ENCODE measurements at places on chromosomes 3 and 15.

- DNase-seq = no peak
Measured at GRCh38 chr3:15439476-15439875, 12.1 kb downstream of the EAF1 start.

GRCh38 chr15:29969562-29970401, 113.0 kb upstream of the GOLGA8J start:
- DNase-seq = no peak

- DNase-seq = no peak
Measured at GRCh38 chr3:10982782-10983181, 9.8 kb upstream of the SLC6A1 start.

DNA sequence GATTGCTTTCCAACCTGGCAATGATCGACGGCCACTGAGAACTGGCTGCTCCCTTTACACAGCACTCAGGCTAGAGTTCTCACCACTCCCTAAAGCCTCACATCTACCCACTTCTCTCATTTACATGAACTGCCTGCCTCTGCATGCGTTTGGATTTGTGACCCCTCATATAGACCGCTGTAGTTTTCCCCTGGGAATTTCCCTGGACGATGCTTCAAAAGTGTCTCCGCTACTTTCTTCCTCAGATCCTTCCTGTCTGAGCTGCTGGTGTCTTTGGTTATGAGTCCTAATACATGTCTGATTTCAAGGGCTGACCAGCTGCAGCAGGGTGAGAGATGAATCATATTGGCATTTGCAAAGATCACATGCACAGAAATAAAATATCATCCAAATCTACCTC, 116.7 kb upstream of the ETV5 start:
- no peak for DNase-seq

DNA sequence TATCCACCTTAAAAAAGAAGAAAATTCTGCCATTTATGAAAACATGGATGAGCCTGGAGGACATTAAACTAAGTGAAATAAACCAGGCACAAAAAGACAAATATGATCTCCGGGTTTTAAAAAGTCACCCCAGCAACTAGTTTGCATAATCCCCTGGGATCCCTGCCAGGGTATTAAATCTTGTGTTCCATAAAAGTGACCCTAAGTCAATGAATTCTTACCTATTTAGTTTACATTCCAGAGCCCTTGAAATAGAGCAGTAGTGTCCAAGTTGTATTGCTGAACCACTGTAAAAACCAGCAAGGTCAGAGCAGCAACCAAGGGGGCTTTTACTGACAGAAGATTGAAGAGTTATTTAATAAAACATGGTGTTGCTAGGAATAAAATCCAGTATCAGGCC, 716.8 kb upstream of the BCHE start:
- no peak for DNase-seq

GRCh38 chr3:156797368-156797767, 28.8 kb upstream of the LEKR1 start:
- no peak for DNase-seq

GRCh38 chr3:69566275-69566674, 173.0 kb upstream of the MITF start:
- no peak for DNase-seq

GRCh38 chr3:61812085-61812484, 250.7 kb downstream of the PTPRG start:
- DNase-seq = no peak

DNA sequence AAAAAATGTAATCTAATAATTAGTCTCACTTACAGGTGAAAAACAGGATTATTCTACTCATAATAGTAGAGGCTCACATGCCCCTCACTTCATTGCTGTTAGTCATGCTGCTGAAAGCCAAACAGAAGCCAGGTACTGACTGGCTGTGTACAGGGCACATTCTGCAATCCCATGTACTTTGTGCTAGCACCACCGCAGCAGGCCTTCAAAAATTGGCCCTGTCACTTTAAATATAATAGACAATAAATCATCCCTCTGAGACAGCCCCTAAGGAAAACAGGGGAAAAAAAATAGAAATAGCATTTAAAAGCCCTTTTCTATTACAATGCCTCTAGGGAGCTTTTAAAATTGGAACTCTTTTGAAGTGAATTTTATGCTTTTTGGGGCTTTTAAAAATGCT, 723.8 kb downstream of the TUSC7 start:
- DNase-seq = peak; percentile 21

GRCh38 chr3:133208184-133208583, 170.0 kb downstream of the TMEM108 start:
- DNase-seq = no peak

DNA sequence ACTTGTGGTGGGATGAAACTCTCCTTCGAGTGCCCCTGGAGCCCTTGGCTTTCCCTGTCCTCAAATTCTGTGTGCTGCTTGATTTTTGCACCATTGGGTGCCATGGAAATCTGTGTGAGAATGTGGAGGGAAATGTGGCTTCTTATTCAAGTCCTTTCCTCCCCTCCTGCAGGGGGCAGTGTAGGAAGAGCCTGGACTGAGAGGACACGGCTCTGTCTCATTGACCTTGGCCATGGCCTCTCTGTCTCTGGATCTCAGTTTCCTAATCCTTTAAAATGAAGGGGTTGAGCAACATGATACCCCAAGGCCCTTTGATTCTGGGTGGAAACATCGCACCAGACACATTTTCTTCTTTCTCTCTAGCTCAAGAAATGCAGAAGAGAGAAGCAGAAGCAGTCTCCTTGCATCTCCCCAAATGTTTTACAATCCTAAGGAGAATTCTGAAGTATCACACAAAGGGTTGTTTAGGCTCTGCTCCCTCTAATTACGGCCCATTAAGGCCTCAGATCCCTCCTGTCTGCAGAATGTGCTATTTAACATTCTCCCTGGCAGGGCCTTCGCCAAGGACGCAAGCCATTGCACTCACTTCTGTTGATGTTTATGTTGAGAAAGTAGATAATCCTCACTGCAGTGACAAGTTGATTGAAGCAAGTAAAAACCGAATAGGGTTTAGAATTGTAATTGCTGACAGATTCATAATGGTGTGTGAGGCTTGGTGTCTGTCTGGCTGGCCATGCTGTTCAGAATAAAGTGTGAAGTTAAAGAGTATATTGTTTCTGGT, 169.1 kb downstream of the TPRG1 start:
- no peak for DNase-seq

- DNase-seq = no peak
Measured at GRCh38 chr3:117304681-117305080, 595.1 kb downstream of the TUSC7 start.

GRCh38 chr15:98800437-98801233, 152.3 kb downstream of the IGF1R start:
- peak; percentile 71 for DNase-seq

DNA sequence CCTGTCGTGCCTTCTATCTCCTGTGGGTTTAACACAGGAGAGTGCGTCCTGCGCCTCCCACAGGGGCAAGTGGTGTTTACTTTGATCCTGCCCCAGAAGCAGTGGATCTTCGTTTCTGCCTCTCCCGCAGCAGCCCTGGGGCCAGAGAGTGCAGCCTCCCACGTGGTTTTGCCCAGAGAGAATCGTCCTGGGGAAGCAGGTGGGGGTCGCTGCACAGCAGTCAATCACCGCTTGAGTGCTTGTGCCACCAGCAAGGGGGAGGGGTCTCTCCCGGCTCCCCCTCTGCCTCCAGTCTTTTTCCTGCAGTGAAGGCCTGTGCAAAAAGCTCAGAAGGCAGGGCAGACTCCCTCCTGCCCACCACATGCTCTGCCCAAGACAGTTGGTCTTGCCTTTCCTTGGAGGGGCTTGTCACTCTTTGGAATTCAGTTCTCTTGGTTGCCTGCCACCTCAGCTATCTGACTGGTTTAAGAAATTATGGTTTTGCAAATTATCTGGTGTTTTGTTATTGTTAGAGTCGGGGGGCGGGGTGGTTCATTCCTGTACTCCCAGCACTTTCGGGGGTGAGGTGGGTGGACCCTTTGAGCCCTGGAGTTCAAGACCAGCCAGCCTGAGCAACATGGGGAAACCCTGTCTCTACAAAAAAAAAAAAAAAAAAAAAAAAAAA, 26.9 kb downstream of the STOML1 start:
- DNase-seq = no peak

GRCh38 chr15:90945091-90945490, 9.6 kb upstream of the RCCD1 start:
- no peak for DNase-seq

GRCh38 chr15:49852756-49853155, 231.9 kb downstream of the DTWD1 start:
- no peak for DNase-seq

GRCh38 chr3:169945313-169945712, 21.3 kb upstream of the SEC62 start:
- DNase-seq = no peak

- peak; percentile 30 for DNase-seq
Measured at GRCh38 chr3:129336093-129336706, 57.5 kb downstream of the HMCES start.

- no peak for DNase-seq
Measured at GRCh38 chr15:66661432-66662096, 40.5 kb upstream of the SMAD6 start.

GRCh38 chr3:53261712-53262111, 5.9 kb upstream of the TKT start:
- DNase-seq = no peak
